Activated CD4-positive, alpha-beta T cell treated with anti-CD3 and anti-CD28 coated beads, Interleukin-2, amount 10 ng/mL, durations not matched to agents 7 days and 5 days (primary cell): ENCODE measurements at places on chromosomes 7 and 10.
A peak's percentile ranks its signal among the peaks of the same experiment; 100 is the strongest.

GRCh38 chr10:75477680-75478079, 46.3 kb downstream of the LRMDA start:
- DNase-seq, result no peak

GRCh38 chr7:22137466-22137865, 191.8 kb upstream of the CDCA7L start:
- DNase-seq, result no peak

DNA sequence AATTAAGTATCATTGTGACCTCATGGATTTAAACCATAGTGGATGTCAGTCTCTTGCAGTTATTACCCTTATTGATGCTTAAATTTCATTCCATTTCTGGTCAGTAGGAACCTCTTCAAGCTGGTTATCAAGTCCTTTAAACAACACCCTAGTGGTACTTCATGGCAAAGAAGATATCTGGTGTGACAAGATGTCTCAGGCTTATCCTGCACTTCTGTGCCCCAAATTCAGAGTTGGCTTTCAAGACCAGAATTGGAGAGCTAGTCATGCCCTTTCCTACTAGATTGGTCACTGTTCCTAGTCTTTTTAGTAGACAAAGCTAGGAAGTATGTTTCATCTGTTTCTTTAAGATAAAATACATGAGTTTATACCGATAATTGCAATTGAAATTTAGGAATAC, 54.9 kb downstream of the KMT2E start:
- DNase-seq, result no peak

DNA sequence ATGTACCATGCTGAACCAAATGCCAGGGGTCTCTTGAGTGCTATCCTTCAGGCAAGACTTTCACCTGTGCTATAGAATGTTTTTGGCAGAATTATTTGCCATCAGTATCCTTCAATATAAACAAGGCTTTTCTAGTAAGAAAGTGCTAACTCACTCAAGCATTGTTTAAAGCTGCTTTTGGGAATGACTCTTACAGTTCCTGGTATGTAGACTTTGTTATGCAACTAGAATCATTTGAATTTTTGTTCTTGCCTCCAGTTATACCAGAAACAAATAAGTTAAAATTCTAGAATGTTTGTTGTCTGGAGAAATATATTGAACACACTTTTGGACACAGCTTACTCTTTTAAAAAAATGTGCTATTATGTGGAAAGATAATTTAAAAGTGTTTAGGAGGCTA, 39.5 kb upstream of the RTKN2 start:
- no peak for DNase-seq

DNA sequence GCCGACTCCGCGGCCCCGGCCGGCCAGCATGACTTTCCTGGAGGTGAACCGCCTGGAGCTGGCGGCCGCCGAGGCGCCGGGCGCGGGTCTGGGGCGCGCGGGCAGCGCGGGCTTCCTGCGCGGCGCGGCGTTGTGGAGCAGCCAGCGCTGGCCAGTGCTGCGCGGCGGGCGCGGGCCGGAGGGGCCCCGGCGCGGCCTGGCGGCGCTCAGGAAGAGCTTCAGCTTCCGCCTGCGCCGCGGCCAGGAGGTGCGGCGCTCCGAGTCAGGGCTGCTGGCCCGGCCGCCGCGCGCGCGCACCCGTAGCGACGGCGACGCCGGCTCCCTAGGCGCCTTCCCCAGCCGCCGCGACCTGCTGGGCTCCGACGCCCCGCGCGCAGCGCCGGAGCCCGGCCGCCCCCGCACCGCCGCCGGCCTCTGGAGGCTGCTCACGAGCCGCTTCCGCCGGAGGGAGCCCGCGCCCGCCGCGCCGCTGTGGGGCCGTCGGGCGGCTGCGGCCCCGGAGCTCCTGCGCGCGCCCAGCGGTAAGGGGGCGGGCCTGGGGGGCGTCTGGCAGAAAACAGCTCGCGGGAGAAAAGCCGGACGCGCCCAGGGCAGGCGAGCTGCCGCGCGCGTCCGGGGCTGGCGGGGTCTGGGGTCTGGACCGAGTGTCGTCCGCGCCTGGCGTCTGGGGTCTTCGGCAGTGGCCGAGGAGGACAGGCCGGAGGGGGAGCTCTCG, 29.0 kb downstream of the AGAP3 start:
- DNase-seq, result no peak

- DNase-seq, result peak; percentile 65
Measured at GRCh38 chr10:46228563-46229071, 58.2 kb upstream of the ANTXRL start.
